ENCODE measurements at places on chromosomes 5 and 9.

GRCh38 chr5:72159501-72159911 is 52.2 kb downstream of the MAP1B start:
- DNase-seq = no peak

DNA sequence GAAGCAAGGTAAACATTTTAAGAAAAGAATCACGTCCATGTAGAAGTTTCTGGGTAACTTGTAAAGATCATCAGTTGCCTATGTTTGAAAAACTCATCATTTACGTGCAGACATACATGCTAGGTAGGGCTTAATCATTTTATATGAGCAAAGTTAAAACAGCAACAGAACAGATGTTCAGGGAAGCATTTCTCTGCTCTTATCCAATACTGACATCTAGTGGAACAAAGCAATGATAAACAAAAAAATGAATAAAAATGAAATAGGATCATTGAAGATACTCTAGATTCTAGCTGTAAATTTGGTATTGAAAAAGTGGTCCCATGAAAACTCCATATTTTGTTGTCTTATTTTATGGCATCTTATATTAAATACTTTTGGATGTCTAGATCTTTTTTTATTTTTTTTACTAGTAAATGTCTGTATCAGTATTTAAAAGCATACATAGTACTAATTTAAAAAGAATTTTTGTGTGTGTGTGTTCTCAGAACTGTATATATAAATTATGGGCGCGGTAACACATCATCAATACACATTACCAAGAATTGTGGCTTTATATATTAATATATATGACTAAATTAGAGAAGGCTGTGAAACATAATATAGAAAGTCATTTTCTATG is 1050.2 kb downstream of the CDH12 start:
- no peak for DNase-seq

GRCh38 chr9:130986356-130986965 is 22.5 kb upstream of the LAMC3 start:
- no peak for DNase-seq

DNA sequence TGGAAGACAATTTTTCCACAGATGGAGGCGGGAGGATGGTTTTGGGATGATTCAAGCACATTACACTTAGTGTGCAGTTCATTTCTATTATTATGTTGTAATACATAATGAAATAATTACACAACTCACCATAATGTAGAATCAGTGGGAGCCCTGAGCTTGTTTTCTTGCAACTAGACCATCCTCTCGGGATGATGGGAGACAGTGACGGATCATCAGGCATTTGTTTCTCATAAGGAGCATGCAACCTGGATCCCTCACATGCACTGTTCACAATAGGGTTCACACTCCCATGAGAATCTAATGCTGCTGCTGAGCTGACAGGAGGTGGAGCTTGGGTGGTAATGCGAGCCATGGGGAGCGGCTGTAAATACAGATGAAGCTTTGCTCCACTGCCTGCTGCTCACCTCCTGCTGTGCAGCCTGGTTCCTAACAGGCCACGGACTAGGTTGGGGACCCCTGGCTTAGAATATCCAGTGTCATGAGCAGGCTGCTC is 1.6 kb downstream of the STKLD1 start:
- no peak for DNase-seq

DNA sequence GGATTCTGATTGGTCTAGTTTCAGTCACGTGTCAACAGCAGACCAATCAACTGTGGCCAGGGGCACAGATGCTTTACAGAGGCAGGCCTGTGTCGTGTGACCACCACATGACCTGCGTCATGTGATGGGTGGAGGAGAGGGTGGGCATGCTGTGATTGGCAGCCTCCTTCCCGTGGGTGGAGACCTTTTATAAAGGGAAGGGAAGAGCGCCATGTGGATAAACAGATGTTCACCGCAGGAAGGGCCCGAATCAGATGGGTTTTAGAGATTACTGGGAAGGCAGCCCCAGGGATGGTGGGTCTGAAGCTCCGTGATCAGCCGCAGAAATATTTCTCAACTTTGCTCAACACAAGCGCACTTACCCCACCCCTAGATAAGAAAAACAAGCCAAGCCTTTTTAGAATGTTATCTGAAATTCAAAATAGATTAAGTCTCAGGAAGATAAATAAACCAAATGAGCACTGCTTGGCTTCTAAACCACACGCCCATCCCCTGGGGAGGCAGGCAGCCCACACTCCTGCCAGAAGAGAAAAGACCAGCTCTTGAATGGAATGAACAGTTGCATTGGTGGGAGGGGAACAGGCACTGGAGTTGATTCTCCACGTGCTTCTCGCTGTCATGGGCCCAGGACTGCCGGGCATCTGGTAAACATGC is 43.6 kb downstream of the ROPN1L start:
- no peak for DNase-seq

DNA sequence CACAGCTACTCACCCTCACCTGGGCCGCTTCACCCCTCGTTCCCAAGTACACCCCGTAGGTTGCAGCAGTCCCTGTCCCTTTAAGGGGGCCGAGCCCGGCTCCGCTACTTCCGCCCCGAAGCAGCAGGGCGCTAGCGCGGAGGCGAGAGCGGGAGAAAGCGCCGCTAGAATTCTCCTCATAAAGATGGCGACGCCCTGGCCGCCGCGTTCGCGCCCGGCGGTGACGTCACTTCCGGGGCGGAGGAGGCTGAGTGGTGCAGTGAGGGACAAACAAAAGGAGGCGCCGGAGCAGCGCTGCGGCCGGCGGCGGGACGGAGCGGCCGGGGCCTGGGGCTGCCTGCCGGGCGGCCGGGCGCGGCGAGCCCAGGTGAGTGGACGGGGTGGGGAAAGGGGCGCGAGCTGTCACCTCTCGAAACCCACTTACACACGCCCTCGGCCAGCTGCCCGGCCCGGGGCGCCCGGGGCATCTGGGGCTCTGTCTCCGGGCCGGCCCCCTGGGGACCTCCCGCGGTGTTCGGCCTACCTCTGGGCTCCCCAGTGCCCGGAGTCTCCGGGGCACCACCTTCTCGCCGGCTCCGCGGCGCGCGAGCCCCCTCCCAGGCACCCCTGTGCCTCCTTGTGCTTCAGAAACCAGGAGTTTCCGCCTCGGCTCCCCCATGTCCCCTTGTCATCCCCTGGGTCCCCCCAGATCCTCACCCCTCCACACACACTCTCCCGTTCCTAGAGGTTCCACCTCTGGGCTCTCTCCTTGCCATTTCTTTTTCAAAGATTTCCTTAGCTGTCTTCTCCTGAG is at the start of the genes KYAT1 and LRRC8A:
Gene KYAT1 (minus strand): TSS at position 67 of the 793 bp plus-strand sequence. CDS start 36,545 bp downstream, outside the sequence.
Gene LRRC8A (plus strand): TSS at position 250 of the 793 bp plus-strand sequence. CDS start 25,032 bp downstream, outside the sequence.
- DNase-seq = peak; percentile 97

GRCh38 chr9:1057910-1058309 is 7.8 kb downstream of the DMRT2 start:
- no peak for DNase-seq

GRCh38 chr9:37339923-37340322 is 82.6 kb upstream of the GRHPR start:
- DNase-seq = no peak

DNA sequence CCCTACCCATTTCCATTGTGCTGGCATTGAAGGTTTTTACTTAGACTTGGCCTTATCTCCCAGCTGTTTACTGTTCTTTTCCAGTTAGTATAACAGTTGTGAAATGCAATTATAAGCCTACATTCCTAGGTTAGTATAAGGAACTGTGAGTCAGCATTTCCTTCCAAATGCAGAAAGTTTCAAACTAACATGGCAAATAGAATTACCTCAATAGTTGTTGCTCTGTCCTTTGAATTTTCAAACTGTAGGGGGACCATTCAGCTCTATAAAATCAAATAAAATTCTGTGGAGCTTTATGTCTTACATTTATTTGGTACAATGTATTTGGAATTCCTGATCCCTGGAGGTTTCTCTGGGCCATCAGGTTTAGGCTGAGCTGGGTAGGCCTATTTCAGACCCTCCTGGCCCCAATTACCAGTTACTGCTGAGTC is 47.2 kb downstream of the ARHGEF28 start:
- DNase-seq = no peak

DNA sequence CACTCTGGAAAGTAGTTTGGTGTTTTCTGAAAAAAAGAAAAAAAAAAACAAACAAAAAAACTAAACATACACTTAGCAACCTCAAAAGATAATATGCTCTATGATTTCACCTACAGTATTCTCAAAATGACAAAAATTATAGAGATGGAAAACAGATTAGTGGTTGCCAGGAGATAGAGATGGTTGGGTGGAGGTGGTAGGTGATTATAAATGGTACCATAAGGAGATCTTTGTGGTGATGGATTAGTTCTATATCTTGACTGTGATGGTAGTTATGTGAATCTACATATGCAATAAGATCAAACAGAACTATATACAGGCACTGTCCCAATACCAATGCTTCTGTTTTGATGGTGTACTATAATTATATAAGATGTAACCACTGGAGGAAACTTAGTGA is 32.0 kb downstream of the PTBP3 start:
- no peak for DNase-seq

- DNase-seq = no peak
These were observed 14.3 kb upstream of the FREM1 start for GRCh38 chr9:14924230-14925219.

DNA sequence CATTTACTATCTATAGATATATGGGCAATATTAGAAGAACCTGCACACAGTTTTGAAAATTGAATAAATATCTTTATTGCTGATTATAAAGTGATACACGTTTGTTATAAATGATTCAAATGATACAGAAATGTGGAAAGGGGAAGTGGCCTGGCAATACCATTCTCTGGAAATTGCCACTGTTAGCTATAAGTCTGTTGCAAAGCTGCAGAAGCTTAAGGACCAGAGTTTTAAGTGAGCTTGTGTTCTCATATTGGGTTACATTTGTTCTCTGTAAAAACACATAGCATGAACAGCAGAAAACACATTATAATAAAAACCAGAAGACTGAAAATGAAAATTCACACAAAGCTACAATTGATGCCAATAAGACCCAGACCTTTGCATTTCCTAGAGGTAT is 59.6 kb downstream of the RASGRF2 start:
- no peak for DNase-seq

GRCh38 chr9:21043841-21044240 is 12.4 kb upstream of the HACD4 start:
- DNase-seq = no peak

GRCh38 chr9:96022445-96023051 is 147.1 kb downstream of the ERCC6L2 start:
- no peak for DNase-seq

DNA sequence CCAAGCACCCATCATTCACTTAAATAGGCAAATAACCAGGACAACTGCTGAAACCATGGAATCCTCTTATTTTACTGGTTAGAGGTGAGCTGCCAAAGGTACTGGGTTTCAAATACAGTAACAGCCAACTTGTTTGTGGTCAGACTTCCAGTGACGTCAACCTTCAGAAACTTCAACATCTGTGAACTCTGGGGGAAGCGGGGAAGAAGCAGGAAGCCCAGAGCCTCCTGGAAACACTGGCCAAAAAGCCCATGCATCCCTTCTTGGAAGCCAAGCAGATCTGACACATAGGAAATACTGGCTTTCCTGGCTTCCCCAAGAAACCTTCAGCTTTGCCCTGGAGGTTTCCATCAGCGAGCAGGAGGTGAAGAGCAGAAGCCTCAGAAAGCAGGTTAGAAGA is 4.9 kb upstream of the FRRS1L start:
- no peak for DNase-seq

GRCh38 chr5:143807401-143807800 is 4.6 kb upstream of the HMHB1 start:
- DNase-seq = no peak

GRCh38 chr9:18490641-18491370 is 16.9 kb downstream of the ADAMTSL1 start:
- no peak for DNase-seq

GRCh38 chr5:74632947-74633356 is 7.6 kb downstream of the ENC1 start:
- DNase-seq = no peak

GRCh38 chr5:12947379-12947778 is 997.1 kb downstream of the DNAH5 start:
- DNase-seq = no peak

DNA sequence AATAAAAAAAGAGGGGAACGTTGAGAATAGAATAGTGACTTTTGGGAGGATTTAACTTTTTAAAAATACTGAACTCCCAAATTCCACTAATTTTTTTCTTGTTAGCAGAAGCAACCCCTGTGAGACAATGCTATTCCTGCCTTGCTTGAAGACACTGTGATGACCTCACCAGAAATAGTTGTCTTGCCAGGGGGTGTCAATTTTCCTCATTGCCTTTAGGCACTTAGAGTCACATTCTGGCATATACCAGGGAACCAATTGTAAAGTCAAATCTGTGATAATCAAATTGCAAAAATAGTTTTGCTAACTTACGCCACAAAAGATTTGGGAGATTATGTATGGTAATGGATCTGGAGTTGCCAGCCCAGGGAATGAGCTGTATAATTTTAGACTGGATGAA is 42.8 kb upstream of the RPS23 start:
- no peak for DNase-seq

- no peak for DNase-seq
These were observed 39.9 kb downstream of the PAX5 start for GRCh38 chr9:36993933-36994764.

- no peak for DNase-seq
These were observed 7.2 kb downstream of the AIF1L start for GRCh38 chr9:131103535-131103934.

DNA sequence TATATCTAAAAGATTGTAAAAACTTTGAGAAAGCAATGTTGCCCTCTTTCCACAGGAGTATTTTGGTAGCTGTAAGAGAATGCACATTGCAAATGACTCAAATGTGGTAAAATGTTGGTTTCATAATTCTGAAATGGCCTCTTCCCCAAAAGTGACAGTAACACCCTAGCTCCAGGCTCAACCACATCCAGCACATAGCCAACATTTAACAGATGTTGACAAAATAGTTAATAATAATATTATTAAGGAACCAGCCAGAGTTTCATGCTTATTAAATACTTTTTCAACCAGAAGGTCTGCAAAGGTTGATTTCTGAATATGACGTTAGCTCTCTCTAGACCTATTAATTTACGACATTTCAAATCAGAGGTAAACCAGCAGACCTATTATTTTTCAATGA is 1.3 kb downstream of the ANXA1 start:
- DNase-seq = no peak

- DNase-seq = no peak
These were observed 414.5 kb downstream of the MAN2A1 start for GRCh38 chr5:110104060-110104725.

DNA sequence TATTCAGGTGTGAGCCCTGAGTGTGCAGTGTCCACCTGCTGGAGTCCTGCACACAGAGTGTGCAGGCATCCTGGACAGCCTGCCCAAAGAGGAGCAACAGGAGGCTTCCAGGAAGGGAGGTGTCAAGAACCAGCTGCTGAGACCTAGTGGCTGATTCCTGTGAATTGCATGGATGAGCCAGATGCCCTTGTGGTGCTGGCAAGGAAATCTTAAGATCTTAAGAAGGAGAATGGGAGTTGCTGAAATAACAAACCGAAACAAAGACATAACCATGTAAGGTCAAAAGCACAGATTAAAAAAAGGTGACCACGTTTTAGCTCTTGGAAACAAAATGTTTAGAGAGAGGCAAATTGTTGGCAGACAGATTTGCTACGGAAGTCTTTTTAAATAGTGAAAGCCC is 29.3 kb upstream of the RPS23 start:
- no peak for DNase-seq

DNA sequence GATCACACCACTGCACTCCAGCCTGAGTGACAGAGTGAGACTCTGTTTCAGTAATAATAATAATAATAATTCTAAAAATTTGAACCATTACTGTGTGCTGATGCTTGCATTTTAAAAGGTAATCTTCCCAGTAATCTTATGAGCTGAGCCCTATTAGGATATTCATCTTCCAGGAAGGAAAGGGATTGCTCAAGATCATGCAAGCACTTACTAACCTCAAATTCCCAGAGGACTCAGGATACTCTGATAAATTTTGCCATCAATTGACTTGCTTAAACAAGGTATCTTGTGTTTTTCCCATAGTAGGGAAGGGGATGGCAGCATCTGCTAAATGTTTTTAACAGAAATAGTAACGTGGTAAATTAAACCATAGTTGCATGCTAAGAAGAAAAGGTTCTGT is 176.4 kb upstream of the MRPS30 start:
- DNase-seq = no peak

Data from stimulated activated CD4-positive, alpha-beta T cell treated with anti-CD3 and anti-CD28 coated beads, Interleukin-2, amount 100 ng/mL, for 4 hours (primary cell).